Omental fat pad (tissue), 4 donors: ENCODE measurements at places on chromosomes 3 and 15.

DNA sequence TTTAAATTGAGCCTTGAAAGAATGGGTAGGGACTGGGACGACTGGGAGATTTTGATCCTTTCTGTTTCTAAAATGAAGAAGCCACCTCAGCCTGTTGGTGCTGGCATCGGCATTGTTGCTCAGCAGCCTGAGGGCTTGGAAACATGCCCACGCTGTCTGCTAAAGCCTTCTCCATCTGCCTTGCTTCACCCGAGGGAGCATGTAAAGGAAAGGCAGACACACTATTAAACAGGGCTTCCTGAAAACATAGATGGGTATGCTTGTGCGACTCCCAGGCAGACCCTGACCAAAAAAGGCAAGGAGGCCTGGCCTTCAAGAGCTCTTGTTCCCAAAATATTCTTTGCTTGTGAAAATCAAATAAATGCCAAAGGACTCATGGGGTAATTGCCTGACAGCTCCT lies 84.2 kb upstream of the SLC4A7 start:
- no peak for DNase-seq

DNA sequence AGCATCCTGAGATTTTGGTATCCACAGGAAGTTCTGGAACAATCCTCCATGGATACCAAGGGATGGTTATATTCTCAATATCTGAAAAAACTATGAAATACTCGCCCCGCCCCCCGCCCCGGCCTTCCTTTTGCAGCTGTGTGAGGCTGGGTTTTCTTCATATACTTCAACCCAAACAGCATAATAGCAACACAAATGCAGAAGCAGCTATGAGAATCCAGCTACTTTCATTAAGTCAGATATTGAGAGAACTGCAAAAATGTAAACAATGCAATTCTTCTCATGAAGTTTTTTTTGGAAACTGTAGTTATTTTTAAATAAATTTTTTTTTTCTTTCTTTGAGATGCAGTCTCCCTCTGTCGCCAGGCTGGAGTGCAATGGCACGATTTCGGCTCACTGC lies 10.9 kb upstream of the IDH2 start:
- no peak for DNase-seq

DNA sequence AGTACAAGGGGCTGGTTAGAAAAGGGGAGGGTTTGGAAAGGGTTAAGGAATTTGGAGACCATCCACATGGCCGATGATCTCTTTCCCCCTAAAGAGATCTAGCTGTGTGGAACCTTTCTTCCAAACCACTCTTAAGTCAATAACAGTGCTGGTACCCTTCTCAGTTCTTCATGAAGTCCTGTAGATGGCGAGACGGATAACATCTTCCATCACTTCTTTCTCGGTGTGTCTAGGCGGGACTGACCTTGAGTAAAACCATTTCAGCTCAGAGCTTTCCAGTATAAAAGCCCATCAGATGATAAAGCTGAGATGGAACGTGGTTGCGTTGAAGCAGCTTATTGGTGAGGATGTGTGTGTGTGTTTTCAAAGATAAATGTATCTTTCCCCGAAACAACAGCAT lies 151.5 kb upstream of the BHLHE40 start:
- DNase-seq: no peak

DNA sequence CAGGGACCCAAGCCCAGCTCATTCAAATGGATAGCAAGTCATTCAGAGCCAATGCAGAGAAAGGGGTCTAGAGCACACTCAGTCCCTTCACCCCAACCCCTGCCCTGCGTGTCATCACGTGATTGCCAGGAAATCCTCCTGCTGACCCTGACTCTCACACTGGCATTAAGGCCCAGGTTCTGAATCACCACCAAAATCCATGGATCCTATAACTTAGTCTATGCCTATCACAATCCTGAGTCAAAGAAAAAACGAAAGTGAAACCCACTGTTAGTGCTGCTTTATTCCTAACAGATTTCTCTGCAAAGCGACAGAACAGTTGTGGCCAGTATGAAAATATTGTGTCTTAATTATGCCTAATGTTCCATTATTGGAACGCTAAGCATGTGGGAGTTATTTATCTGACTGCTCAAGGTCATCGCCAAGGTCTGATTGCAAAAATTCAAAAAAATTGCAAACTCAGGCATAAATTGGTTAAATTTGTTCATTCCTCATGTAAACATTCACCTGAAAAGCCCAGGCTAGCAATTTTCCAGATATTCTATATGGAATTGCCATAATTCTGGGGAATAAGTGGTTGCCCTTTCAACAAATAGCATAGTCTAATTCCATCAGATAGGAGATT lies 108.7 kb upstream of the EIF1B start:
- DNase-seq: no peak

GRCh38 chr3:10551821-10552630 lies 46.6 kb upstream of the ATP2B2 start:
- DNase-seq: no peak

DNA sequence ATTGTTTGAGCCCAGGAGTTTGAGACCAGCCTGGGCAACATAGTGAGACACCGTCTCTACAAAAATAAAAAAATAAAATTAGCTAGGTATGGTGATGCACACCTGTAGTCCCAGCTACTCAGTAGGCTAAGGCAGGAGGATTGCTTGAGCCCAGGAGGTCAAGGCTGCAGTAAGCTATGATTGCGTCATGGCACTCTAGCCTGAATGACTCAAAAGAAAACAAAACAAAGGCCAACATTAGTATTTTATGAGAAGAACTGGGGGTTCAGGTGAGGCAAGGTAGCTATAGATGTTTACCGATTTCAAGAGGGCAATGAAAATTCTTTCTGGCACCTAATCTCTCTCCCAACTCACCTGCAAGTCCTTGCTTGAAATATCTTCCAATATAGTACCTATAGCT lies 77.2 kb downstream of the GREM1 start:
- no peak for DNase-seq

DNA sequence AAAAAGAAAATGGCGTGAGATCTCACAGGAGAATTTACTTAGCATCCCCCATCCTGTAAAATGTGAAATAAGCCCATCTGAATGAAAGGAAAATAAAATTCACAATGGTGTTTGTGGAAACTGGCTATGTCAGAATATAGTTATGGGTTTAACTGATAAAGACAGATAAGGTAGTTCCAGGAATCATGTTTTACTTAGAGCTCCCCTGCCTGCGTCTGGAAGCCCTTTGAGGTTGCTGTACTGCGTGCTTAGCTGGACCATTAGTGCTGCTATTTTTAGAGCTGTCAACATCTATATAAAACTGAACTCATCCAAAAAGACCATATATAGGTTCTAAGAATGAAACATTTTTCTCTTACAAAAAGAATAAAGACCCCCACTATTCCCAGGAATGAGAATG lies 130.8 kb downstream of the LSAMP start:
- DNase-seq: no peak

- no peak for DNase-seq
Measured at GRCh38 chr3:101850246-101851051, 1.1 kb downstream of the NFKBIZ start.

- no peak for DNase-seq
Measured at GRCh38 chr3:29484633-29485032, 203.8 kb downstream of the RBMS3 start.

DNA sequence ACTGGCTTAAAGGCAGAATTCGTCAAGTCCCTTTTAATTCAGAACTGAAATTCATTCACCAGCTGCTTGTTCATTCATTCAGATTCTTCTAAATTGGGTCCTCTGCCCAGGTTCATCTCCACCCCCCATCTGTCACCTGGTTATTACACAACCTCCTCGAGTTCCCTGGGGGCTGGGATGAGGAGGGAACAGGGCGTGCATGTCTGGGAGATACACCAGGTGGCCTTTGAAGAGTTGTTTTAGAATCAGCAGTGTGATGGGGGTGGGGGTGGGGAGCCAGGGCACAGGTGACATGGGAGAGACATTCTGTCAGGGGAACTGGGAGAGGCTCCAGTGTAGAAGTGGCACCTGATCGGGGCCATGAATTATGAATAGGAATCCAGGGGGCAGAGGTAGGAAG lies 8.2 kb downstream of the SNX33 start:
- DNase-seq: no peak

- no peak for DNase-seq
Measured at GRCh38 chr15:82852941-82853561, 43.6 kb downstream of the WHAMM start.

DNA sequence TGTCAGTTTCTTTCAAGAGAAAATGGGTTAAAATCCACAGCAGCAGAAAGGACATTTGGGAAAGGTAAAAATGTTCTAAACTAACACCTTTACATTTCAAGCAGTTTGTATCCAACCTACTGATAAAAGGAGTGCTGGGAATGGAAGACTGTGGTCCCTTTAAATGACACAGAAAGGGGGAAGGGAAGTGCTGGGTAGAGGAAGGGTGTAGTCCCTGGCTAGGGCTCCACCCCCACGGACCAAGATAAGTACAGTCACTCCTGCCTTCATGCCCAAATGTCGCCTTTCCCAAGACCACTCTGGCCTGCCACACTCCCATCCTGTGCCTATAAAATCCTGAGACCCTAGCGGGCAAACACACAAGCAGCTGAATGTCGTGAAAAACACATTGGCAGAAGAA lies 350.9 kb upstream of the POU1F1 start:
- no peak for DNase-seq

DNA sequence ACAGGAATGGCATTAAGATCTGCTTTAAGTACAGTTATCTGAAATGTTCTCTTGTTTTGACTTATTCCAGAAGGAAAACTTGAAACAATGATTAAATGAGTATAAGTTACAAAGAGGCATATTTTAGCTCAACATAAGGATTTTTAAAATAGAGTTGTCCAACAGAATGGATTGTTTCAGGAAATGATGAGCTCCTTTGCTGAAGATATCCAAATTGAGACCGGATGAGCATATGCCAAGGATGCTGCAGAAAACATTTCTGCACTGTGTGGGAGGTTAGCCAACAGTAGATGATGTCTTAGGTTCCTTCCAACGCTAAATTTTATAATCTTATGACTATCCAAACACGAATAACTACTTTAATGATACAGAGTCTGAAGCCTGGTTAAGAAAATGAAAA lies 226.5 kb upstream of the NANOGP8 start:
- DNase-seq: no peak

DNA sequence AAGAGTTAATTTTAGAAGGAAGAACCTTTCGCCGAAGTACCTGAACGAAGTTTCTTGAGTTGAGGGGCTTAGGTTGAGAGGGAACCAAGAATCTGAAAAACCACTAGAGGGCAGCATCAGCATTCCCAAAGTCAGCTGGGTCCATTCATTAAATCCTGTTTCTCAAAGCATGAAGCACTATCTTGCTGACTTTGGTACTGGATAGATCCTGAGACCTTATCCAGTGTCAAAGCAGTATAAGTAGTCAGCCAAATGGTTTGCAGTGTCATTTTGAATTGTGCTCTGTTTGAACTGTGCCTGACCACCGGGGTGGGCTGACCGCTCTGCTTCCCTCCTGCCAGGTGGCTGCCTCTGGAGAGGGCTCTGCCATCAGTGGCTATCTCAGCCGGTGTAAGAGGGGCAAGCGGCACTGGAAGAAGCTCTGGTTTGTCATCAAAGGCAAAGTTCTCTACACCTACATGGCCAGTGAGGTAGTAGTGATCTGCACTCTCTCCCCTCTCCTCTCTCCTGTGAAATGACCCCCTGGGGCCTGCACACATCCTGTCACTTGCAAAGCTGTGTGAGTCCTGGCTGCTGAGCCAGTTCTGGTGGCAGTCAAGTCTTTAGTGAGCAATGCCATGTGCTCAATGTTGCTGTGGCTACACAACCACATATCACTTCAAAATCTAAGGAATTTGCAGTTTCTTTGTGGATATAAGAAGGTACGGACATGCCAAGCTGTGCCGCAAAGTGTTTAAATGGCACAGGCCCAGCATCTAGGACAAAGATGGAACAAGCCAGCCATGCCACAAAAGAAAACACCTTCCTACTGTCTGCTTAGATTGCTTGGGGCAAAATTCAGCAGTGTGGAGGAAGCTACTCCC lies 21.4 kb upstream of the NR2C2 start:
- no peak for DNase-seq

DNA sequence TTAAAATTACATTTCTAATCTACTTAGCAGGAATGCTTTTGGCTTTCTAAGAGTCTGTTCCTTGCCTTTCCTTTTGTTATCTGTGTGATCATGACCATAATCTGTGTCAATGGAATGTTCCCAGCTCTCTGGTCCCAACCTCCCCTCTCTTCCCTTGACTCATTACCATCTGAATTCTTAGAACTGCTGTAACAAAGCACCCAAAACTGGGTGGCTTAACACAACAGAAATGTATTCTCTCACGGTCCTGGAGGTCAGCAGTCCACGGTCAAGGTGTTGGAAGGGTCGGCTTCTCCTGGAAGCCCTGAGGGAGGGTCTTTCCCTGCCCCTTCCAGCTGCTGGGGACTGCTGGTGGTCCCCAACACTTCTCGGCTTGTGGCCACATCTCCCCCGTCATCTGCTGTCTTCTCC lies 81.1 kb downstream of the LRRK1 start:
- no peak for DNase-seq

DNA sequence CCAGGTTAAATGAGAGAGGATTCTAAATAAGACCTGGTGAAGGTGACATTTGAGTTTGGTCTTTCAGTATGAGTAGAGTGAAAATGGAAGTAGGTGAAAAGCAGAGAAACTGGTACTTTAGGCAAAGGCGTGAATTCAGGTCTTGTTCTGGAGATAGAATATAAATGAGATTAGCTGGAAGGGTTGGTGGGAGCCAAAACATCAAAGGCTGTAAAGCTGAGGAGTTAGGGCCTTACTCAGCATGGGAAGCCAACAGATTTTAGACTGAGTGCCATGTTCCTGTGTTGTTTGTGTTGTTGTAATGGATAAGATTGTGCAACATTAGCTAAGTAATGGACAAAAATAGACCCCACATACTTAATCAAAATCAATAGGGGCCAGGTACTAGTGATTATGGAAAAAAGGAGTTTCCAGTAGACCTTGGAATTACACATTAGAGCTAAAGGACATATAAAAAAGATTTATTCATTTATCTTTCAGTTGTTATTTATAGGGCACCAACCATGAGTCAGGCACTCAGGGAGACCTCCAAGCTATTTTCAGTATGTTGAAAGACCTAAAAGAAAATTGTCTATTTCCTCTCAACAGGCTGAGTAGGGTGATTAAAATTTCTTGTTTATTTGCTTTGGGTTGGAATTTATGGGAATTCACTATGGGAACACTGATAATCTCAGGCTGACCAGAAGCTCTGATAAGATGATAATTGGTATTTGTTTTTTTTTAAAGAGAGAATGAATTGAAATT lies 20.8 kb downstream of the ARL14 start:
- DNase-seq: no peak

DNA sequence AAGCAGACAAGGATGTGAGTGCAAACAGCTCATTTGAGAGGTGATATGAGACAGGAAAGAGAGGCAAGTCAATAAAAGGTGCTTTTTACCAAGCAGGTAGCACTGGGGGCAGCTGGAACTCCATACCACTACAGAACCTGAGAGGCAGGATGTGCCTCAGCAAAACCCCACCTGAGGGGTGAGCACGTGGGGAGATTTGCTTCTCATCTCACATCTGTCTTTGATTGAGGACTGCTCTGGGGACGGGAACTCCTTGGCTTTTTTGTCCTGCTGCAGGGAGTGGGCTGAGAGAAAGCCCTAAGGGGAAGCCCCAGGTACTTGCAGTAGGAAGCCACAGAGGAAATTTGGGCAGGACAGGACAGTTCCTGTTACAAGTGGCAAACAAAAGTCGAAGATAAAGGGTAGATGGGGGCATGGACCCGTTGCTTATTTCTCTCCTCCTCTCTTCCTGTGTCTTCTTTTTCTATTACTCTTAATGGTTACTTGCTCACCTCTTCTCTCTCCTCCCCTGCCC lies 27.1 kb downstream of the CFAP161 start:
- DNase-seq: no peak

GRCh38 chr15:101379647-101380046 lies 84.6 kb upstream of the SNRPA1 start:
- DNase-seq: no peak
